Foreskin keratinocyte (primary cell): ENCODE measurements at places on chromosomes 6 and 20. TPM values are rescaled to one million over a fixed set of nuclear protein-coding genes. Genes with fewer than 3 reads are reported as not detected.

DNA sequence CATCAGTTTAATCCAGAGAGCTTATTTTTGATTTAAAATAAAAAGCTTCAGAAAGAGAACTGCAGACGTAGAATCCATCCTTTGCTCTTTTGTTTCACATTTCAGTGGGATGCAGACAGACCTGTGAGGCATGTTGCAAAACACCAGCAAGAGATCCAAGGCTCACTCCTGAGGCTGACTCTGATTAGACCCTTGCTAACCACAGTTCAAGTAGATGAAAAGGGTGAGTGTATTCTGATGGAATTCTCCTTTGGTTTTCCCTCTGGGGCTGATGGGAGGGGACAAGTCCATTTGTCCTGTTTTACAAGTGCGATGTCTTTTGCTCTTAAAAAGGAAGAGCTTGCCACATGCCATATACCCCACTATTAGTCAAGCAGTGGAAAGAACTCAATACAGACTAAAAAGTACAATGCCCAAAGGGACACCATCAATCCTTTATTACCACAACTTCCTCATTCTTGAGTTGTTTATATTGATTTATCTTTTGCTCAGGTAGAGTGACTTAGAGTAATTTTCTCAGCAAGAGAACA is 772.7 kb downstream of the MAFB start:
- DNase-seq, result no peak

- DNase-seq, result peak; percentile 70
Observed at GRCh38 chr6:149563203-149563927, 2.8 kb upstream of the GINM1 start.

DNA sequence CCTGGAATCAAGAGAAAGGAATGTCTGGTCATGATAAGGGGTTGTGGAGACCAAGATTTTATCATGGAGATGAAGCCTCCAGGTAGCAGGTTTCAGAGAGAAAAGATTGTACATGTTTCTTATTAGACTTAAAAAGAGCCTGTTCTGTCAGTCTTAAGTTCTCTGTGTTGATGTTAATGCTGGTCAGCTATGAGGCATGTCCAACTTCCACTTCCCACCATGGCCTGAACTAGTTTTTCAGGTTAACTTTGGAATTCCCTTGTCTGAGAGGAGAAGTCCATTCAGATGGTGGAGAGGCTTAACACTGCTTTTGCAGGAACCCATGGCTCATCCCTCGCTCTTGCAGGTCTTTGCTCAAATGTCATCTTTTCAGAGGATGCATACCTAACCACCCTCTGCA is 27.5 kb upstream of the TAB2 start:
- DNase-seq, result no peak

GRCh38 chr6:135465307-135465706 is 32.2 kb downstream of the AHI1 start:
- no peak for DNase-seq

GRCh38 chr20:63567386-63568169 is 6.5 kb downstream of the HELZ2 start:
- no peak for DNase-seq

DNA sequence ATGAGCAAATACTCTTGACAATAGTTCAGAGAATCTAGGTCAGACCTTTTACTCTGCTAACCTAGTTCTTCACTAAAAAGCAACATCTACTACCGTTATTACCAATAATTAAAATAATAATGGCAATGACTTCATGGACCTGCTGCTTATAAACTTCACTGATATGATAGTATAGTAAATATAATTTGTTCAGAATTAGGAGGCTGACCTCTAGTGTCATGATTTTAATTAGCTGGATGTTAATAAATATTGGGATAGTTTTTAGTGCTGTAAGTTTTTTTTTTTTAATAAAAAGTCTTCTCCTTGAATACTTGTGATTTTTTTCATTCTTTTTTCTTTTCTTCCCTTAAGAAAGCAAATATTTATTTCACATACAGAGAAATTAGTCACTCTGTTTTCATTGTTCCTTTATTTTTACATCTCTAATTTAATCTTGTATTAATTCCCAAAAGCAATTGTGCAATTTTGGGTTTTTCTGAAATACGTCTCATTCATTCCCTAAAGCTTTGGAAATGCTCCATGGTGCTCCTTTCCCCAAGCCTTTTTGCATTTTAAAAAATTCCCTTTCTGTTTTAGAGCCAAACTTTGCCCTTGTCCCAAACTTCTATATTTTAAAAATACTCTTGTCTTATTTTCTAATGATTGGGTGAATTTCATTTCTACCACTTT is 46.6 kb upstream of the UST start:
- DNase-seq, result no peak

DNA sequence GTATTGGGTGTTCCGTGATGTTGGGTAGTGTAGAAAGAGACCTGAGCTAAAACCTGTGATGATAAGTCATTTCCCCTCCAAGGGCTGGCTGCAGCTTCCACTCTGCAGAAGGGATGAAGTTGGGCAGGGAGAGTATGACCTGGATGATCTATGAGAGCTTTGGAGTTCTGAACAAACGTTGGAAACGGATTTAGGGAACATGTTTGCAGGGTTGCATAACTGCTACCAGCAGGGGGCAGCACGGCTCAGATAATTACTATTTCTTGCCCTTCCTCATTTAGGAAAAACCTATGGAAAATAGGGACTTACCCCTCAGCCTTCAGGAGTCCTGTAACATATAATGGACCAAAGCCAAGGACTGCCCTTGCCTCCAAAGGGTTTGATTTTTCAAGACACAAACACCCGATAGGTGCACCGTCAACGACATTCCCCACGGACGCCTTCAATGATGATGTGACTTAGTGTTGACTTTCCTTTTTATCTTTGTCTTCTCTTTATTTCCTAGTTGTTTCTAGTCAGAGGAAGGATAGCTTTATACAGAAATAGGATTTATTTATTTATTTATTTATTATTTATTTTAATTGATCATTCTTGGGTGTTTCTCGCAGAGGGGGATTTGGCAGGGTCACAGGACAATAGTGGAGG is 164.9 kb upstream of the SASH1 start:
- DNase-seq, result peak; percentile 45

GRCh38 chr6:156731396-156731795 is 45.8 kb upstream of the ARID1B start:
- DNase-seq, result peak; percentile 27

- DNase-seq, result no peak
Observed at GRCh38 chr6:24228681-24229255, 102.8 kb downstream of the NRSN1 start.

- no peak for DNase-seq
Observed at GRCh38 chr6:105748737-105749161, 337.4 kb upstream of the PRDM1 start.

GRCh38 chr20:63280371-63280770 is 7.8 kb downstream of the ARFGAP1 start:
- no peak for DNase-seq

- no peak for DNase-seq
Observed at GRCh38 chr20:49276961-49277785, 684 bp downstream of the ZNFX1 start.

DNA sequence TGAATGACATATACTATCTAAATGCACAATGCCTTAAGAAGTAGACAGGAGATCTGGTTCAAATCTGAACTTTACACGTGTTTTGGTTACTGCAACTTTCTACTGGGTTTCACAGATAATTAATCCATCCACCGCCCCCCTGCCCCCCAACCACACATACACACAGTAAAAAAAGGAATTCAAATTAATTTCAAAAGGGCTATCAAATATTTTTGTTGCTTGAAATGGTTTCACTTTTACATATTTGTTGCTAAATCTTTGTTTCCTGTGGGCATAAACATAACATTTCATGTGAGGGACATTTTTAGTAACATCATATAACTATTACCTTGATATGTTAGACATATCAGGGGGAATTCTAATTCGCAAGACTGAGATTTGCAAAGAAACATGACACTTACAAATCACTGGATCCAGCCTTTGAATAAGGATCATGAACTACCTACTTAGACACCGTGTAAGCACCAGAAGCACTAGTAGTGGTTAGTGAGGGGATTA is 7.5 kb downstream of the NEDD9 start:
- no peak for DNase-seq

GRCh38 chr6:7505189-7505699 is 36.2 kb upstream of the DSP start:
- peak; percentile 100 for DNase-seq

GRCh38 chr6:166121726-166122125 is 45.9 kb downstream of the TBXT start:
- DNase-seq, result no peak

GRCh38 chr6:21489826-21490225 is 103.7 kb upstream of the SOX4 start:
- no peak for DNase-seq

GRCh38 chr6:107692351-107692750 is 131.8 kb downstream of the SCML4 start:
- DNase-seq, result no peak

DNA sequence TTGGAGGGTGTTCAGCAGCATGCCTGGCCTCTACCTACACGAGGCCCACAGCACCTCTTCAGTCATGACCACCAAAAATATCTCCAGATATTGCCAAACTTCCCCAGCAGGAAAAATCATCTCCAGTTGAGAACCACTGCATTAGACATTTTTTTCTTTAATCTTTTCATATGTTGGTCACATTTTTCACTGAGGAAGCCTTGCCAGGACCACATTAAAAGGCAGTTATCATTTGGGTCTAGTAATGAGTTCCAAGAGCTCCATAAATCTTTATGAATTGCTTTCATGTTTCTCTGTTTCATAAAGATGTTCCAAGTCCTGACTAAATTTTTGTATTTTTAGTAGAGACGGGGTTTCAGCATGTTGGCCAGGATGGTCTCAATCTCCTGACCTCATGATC is 28.8 kb downstream of the MTRES1 start:
- DNase-seq, result no peak

GRCh38 chr6:16600026-16600425 is 161.2 kb downstream of the ATXN1 start:
- peak; percentile 15 for DNase-seq

GRCh38 chr20:12970372-12970821 is 38.4 kb upstream of the SPTLC3 start:
- no peak for DNase-seq

DNA sequence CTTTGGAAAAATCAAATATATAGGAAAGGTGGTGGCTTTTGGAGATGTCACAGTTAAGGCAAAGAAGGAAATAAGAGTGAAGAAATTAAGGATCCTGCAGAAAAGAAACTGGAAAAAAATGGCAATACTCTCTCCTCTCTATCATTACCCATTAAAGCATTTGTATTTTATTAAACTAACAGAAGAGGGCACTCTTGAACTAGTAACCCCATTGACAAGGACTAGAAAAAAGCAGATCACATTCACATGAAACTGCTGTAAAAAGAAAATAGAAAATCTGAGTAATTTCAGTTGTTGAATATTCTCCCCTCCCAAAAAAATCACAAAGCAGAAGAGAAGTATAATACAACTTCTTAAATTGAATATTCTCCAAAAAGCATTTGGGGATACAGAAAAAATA is 104.1 kb upstream of the SLC35B3 start:
- DNase-seq, result no peak

DNA sequence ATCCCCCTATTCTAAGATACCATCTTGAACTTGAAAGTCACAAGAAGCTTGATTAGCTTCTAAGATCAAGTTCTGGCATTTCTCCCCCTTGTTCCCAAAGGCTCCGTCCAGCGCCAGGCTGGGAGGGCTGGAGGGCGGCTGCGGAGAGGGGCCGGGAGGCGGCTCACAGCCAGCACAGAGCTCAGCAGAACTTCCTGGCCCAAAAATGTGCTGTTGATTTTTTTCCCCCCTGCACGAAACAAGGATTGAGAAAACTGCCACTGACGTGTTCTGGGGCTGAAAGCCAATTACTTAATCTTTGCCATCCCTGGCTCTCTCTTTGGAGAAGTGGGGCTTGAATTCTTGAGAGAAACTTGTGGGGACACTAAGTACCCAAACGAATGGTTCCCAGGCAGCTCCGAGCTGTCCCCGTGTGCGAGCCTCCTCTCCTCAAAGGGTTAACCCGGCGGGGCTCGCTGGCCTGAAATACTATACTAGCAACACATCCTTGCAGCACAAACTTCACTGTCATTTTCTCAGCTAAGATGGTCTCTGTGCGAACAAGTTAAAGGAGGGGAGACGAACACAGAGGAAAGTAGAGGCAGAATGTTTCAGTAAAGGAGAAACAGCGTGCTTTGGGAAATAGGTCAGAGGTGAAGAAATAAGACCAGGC is 452 bp downstream of the TRAF3IP2 start:
- no peak for DNase-seq

GRCh38 chr6:36127462-36128016 is 2.8 kb upstream of the MAPK13 start:
- DNase-seq, result no peak

DNA sequence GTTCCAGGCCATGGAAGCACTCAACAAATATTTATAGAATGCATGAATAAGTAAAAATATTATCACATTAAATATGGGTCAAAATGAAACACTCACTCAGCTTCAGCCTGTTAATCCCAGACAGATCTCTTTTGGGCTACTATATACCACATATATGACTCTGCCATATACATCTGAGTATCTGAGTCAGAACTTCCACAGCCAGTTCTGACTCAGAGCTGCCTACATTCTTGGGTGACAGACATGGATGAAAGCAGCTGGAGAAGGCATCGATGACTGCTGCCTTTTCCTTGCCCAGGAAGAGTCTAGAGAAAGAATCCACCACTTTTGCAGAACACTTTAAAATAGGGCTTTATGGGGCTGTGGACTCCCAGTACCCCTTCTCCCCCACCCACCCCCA is 11.5 kb upstream of the PDYN start:
- no peak for DNase-seq

DNA sequence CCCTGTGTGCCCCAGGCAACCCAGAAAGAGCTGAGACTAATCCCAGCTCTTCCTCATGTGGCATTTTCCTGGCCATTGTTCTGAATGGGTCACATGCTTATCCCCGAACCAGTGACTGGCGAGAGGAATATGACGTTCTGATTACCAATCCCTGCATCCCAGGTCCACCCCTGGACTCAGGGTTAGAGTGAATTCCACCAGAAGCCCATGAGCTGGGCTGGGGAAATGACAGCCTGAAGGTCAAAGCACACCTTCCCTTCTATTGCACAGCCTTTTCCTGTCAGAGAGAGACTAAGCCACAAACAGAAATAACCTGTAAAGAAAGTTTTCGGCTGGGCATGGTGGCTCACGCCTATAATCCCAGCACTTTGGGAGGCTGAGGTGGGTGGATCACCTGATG is 70.9 kb downstream of the ZNF217 start:
- no peak for DNase-seq

Gene ZNF391
- total RNA-seq, result 3.5 and 3.8 TPM in 2 replicates

Gene BPIFB4
- total RNA-seq, result not detected in 2 replicates

Gene ARG1
- not detected in 2 replicates for total RNA-seq

Gene METTL24
- total RNA-seq, result not detected in 2 replicates

Gene COX4I2
- not detected in 2 replicates for total RNA-seq

Gene DTD1
- 82.1 TPM in 2 replicates for total RNA-seq

Gene ABHD16B
- not detected in 2 replicates for total RNA-seq

Gene CDKN1A
- total RNA-seq, result 266 and 328 TPM in 2 replicates

Gene POU3F2
- not detected in 2 replicates for total RNA-seq

Gene SLC22A16
- total RNA-seq, result not detected in 2 replicates
